ENCODE measurements at places on chromosomes 13 and 19. TPM values are rescaled to one million over a fixed set of nuclear protein-coding genes. Genes with fewer than 3 reads are reported as not detected.
A peak's percentile ranks its signal among the peaks of the same experiment; 100 is the strongest.

DNA sequence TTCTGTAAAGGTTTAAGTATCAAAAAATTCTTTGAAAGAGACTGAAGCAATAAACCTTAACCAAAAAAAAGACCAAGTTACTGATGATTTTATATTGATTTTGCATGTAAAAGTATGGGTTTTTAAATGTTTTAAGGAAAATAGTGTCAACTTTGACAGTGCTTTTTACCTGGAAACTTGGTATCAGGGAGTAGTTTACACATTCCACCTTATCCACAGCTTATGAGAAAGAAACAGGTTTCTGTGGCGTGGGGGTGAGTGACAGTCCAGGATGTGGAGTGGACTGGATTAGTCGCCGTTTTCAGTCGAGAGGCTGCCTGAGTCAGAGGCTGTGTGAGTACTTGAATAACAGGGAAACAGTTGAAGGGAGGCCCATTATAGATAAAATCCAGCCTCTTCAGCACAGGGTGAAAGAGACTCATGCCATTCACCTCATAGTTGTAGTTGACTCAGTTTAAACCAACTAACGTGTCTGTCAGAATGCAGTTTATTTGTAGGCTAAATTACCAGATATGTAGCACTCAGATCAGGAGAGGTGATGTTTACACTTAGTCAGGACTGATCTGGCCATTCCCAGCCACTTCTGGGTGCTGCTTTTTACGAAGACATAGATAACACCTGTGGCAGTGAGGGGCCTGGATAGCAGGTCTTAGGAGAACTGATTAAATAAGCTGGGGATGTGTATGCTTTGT, 595 bp upstream of the GPR183 start:
- peaks cover 83% of the 10 kb centered on the region for H3K4me1 ChIP-seq
- peak overlapping the region; percentile 98 for H3K27ac ChIP-seq
- peak; percentile 87 for DNase-seq
- H3K27me3 ChIP-seq = no peaks in the 10 kb centered on the region
- H3K36me3 ChIP-seq = peaks cover 30% of the 10 kb centered on the region
- peak overlapping the region; percentile 96 for H3K4me3 ChIP-seq

GRCh38 chr19:31648347-31648746, 299.1 kb upstream of the TSHZ3 start:
- peaks cover 1% of the 10 kb centered on the region for H3K36me3 ChIP-seq
- H3K4me1 ChIP-seq = no peaks in the 10 kb centered on the region
- no peaks in the 10 kb centered on the region for H3K27me3 ChIP-seq
- H3K27ac ChIP-seq = no peak overlapping the region
- no peak overlapping the region for H3K4me3 ChIP-seq
- no peak for DNase-seq

DNA sequence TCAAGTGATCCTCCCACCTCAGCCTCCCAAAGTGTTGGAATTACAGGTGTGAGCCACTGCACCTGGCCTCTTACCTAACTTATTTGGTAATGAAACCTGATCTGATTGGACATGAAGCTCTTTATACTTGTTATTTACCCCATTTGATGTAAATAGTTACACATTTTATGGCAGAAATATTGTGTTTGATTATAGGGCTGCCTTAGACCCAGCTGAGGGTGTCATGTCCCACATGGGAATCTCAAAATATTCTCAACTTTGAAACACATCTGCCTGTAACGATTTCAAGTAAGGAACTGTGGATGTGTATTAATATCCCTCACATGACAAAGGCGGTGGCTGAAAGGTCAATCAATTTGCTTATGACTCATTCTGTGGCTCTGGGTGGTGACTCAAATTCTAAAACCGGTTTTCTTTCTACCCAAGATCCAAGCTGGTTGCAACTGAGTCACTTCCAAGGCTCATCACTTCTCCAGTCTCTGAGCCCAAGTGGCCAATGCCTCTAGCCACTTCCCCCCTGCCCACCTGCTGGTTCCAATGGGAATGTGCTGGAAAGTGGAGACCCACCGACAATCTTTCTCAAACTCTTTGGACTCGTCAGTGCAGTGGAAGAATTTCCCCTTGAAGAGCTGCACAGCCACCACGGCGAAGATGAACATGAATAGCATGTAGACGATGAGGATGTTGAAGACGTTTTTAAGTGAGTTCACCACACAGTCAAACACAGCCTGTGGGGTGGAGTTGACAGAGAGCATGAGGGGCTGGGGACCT, 110.9 kb downstream of the IER2 start:
- H3K4me1 ChIP-seq = peaks cover 12% of the 10 kb centered on the region
- H3K27ac ChIP-seq = no peak overlapping the region
- H3K36me3 ChIP-seq = no peaks in the 10 kb centered on the region
- H3K4me3 ChIP-seq = peak overlapping the region; percentile 29
- DNase-seq = peak; percentile 56
- peaks cover 33% of the 10 kb centered on the region for H3K27me3 ChIP-seq

DNA sequence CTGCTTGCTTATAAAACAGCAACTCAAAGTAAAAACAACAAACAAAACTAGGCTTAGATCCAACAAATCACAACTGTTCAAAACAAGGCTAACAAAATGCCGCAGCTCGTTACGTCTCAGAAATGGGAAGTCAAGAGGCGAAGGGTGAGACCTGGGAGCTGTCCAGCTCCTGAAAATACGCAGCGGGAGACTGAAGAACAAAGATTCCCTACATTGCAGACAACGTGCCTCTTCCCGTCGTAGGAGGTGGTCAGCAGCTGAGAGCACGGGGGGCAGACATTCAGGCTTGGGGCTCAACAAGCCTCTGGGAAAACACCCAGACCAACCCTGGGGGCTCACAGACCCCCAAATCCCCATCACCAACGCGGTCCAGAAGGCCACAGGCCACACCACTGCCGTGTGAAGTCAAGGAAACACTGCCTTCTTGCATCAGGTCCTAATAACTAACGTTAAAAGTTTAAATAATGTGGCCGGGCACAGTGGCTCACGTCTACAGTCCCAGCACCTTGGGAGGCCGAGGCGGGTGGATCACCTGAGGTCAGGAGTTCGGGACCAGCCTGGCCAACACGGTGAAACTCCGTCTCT, 13.5 kb downstream of the PLPP2 start:
- no peaks in the 10 kb centered on the region for H3K36me3 ChIP-seq
- H3K4me3 ChIP-seq = no peak overlapping the region
- H3K27me3 ChIP-seq = peaks cover 40% of the 10 kb centered on the region
- H3K27ac ChIP-seq = no peak overlapping the region
- no peaks in the 10 kb centered on the region for H3K4me1 ChIP-seq

The ZNF616 gene
- 12.1 TPM for total RNA-seq

The PRX gene
- total RNA-seq = 3.7 TPM

- peaks cover 14% of the 10 kb centered on the region for H3K4me1 ChIP-seq
- no peaks in the 10 kb centered on the region for H3K36me3 ChIP-seq
- no peak overlapping the region for H3K4me3 ChIP-seq
- H3K27me3 ChIP-seq = no peaks in the 10 kb centered on the region
These were observed 80.0 kb downstream of the WDFY2 start for GRCh38 chr13:51663973-51664957.

- no peak overlapping the region for H3K4me3 ChIP-seq
- peak; percentile 7 for DNase-seq
- no peaks in the 10 kb centered on the region for H3K36me3 ChIP-seq
- H3K27ac ChIP-seq = no peak overlapping the region
These were observed 32.3 kb upstream of the FGF9 start for GRCh38 chr13:21638319-21639282.

GRCh38 chr13:33341861-33342452, 56.4 kb upstream of the STARD13 start:
- no peaks in the 10 kb centered on the region for H3K36me3 ChIP-seq
- no peaks in the 10 kb centered on the region for H3K27me3 ChIP-seq
- no peaks in the 10 kb centered on the region for H3K4me1 ChIP-seq
- H3K27ac ChIP-seq = no peak overlapping the region

The IER2 gene
- 184 TPM for total RNA-seq

DNA sequence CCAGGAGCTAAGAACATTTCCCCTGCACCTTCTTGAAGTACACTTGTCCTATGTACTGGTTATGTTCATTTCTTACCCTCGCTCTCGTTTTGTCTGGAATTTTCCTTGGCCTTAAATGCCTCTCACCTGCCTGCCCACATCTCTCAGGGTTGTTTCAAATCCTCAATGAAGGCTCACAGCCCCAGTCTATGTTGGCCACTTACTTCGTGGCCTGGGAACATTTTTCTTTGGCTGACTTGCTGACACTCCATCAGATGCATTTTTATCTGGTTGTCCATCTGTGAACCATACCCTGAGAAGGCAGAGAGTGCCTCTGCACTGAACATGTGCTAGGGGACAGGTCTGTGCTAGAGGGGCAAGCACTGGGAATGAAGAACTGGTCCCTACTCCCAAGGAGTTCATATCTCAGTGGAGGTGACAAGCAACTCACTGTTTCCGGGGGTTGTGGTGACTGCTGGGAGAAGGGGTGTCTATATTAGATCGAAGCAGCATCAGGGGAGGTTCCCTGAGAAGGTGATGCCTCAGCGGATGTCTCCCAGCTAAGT, 53.6 kb downstream of the USPL1 start:
- H3K27ac ChIP-seq = no peak overlapping the region
- peaks cover 8% of the 10 kb centered on the region for H3K4me1 ChIP-seq
- DNase-seq = no peak
- peaks cover 9% of the 10 kb centered on the region for H3K27me3 ChIP-seq
- no peak overlapping the region for H3K4me3 ChIP-seq

The FSD1 gene
- total RNA-seq = 17.1 TPM

GRCh38 chr19:10306327-10306726, 3.3 kb downstream of the ZGLP1 start:
- peaks cover 14% of the 10 kb centered on the region for H3K4me1 ChIP-seq
- no peaks in the 10 kb centered on the region for H3K36me3 ChIP-seq
- peaks cover 8% of the 10 kb centered on the region for H3K27me3 ChIP-seq
- H3K27ac ChIP-seq = no peak overlapping the region
- no peak for DNase-seq

DNA sequence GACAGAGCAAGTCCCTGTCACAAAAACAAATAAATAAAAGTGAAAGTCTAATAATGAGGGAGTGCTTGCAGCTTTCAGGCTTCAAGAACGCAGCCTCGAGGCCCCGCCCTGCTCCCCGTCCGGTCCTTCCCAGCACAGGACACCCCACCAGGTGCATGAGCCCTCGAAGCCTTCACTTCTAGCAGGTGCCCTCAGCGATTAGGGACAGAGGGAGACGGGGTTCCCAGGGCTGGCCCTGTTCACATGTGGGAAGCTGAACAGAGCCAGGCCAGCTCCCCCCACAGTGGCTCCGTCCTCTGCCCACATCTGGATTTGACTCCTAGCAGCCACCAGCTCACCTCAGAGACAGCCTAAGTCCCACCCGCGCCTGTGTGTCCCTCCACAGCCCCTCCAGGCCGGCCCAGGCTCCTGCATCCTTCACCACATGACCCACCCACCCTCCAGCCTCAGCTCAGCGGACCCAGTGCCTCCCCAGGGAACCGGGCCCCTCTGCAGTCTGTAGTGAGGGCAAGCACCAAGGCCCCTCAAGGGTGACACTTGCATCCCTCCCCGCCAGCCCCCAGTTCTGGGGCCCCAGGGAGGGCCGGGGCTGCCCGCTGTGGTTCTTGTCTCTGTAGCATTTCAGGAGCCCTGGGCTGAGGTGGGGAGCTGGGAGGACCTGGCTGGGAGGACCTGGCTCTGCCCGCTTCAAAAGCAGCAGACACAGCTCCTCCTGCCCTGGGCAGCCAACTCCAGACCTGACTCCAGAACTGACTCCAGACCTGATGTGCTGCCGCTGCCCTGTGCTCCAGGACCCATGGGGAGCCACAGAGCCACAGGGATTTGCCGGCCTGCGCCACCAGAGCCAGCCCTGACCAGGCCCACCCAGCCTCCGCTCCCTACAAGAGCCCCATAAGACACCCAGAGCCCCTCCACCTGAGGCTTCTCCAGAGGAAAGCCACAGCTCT, 27.2 kb downstream of the GPX4 start:
- no peaks in the 10 kb centered on the region for H3K27me3 ChIP-seq
- H3K27ac ChIP-seq = peak overlapping the region; percentile 87
- H3K4me3 ChIP-seq = peak overlapping the region; percentile 90
- H3K4me1 ChIP-seq = peaks cover 32% of the 10 kb centered on the region
- H3K36me3 ChIP-seq = peaks cover 13% of the 10 kb centered on the region

The ZNF324 gene
- 8.2 TPM for total RNA-seq

DNA sequence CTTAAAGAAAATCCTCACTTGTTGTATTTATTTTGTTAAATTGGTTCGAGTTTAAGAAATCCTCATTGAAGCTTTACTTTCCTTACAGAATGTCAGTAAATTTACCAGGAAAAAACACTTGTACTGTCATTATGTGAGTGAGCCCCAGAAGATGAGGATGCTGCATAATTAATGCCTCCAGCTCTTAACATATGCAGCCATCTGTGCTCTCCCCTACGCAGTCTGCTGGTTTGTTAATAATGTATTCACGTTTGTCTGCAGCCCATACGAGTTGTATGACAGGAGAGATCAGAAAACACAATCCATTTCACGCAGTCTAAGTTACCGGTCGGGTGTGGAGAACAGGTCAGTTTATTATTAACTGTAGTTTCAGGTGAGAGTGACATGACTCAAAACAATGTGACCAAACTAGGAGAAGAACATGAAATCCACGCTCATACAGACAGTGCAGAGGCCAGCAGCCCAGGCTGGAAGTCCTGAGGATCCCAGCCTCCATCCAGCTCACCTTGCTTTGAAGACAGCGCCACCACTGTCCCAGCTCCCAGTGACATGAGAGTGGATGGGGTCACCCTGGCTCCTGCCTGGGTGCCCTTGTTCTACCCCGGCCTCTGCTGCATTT, 19.8 kb upstream of the ATP11A start:
- H3K4me1 ChIP-seq = peaks cover 17% of the 10 kb centered on the region
- no peak overlapping the region for H3K27ac ChIP-seq
- H3K27me3 ChIP-seq = no peaks in the 10 kb centered on the region
- no peak for DNase-seq
- no peak overlapping the region for H3K4me3 ChIP-seq
- no peaks in the 10 kb centered on the region for H3K36me3 ChIP-seq

DNA sequence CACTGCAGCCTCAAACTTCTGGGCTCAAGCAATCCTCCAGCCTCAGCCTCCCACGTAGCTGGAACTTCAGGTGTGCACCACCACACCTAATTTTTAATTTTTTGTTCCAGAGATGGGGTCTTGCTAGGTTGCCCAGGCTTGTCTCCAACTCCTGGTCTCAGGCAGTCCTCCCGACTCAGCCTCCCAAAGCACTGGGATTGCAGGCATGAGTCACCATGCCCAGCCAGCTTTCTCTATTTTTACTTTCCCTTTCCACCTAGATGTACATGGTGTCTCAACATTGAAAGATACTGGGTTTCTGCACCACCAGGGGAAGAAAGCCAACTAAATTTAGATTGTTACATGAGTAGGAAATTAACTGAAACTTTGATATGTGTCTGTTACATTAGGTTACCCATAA, 13.8 kb upstream of the ZNF846 start:
- peaks cover 3% of the 10 kb centered on the region for H3K36me3 ChIP-seq
- peaks cover 24% of the 10 kb centered on the region for H3K4me1 ChIP-seq
- H3K4me3 ChIP-seq = no peak overlapping the region
- no peak for DNase-seq
- no peak overlapping the region for H3K27ac ChIP-seq

DNA sequence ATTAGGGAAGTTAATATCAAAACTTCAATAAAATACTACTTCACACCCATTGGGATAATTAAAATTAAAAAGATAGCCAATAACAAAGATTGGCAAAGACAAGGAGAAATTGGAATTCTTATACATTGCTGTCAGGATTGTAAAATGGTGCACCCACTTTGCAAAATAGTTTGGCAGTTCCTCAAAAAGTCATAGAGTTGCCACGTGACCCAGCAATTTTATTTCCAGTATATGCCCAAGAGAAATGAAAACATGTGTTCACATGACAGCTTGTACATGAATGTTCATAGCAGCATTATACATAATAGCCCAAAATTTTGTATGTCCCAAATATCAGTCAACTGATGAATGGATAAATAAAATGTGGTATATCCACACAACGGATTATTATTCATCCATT, 3.3 kb downstream of the MBD3L1 start:
- H3K36me3 ChIP-seq = no peaks in the 10 kb centered on the region
- H3K4me3 ChIP-seq = no peak overlapping the region
- no peak overlapping the region for H3K27ac ChIP-seq

The GIPR gene
- 11.0 TPM for total RNA-seq
